Prostate gland (tissue), 2 donors: ENCODE measurements at places on chromosomes 7 and 10.

GRCh38 chr7:91325726-91326125 lies 61.5 kb downstream of the FZD1 start:
- DNase-seq = no peak

DNA sequence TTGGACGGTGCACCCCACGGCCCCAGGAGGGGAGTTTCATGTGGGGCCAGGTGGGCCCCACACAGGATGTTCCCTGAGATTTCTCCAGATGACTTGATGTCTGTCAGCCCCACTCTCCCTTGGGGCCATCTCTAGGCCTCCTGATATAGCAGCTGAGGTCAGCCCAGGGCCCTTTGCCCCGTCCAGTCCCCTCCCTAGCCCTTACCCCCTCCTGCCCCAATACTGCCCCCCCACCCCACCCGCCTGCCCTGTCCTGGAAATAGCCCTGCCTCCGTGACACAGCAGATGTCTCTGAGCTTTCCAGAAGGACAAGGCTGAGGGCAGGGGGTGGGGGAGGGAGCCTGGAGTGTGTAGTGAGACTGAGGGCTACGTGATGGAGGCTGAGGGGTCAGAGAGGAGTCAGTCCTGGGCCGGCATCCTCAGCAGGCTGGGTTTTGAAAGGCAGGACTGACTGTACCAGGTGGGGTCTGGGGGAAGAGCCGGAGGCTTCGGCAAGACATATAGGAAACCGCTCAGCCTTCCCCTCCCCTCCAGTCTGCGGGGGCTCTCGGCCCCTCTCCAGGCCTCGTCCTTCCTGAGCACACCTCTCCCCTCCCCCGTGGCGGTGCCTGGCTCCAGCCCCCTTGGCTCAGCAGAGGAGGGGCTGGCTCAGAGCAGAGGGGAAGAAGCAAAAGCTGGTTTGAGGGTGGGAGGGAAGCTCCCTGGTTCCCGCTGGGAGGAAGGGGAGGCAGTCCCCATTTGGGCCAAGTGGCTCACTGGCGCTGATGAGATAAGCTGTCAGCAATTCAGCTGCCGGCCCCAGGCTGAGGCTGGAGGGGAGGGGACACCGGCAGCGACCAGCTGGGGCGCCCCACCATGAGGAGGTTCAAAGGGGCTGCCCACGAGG lies 2.0 kb downstream of the FLNC start:
- DNase-seq = no peak

- DNase-seq = no peak
These were observed 349.4 kb downstream of the EXOC4 start for GRCh38 chr7:133602291-133602690.

- no peak for DNase-seq
These were observed 18.0 kb downstream of the CHST15 start for GRCh38 chr10:124075231-124075955.

DNA sequence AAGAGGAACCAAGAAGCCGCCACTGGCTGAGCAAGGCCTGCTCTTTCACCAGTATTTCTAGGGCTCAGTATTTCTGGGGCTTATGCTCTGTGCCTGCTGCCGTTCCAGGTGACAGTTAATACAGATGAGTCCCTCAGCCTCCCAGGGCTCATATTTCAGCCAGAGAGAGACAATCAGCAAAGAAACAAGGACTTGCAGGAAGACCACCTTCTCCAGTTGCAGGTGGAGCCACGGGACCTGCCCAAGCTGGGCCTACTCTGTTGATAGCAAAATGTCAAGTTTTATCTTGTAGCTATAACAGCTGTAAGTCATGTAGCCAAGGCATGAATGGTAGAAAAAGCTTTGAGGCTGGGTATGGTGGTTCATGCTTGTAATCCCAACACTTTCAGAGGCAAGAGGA lies 42.7 kb downstream of the NPTX2 start:
- DNase-seq = no peak

DNA sequence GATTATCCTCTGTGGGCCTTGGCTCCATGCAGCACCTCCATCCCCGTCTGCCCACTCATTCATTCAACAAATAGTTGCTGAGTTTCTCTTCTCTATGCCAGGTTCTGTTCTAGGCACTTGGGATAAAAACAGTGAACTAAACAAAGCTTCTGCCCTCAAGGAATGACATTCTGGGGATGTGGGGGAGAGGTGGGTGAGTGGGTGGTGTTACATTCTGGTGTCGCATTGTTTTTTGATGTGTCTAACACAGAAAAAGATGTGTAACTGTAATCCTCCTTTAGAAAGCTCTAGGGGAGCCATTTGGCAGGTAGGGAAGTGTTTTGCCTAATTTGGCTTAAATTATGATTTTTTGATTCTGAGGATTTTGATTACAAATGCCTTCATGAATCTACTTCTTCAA lies 21.4 kb downstream of the AUTS2 start:
- no peak for DNase-seq

- DNase-seq = no peak
These were observed 594.9 kb downstream of the INHBA start for GRCh38 chr7:41107938-41108448.
